ENCODE measurements at places on chromosomes 12 and 14.

DNA sequence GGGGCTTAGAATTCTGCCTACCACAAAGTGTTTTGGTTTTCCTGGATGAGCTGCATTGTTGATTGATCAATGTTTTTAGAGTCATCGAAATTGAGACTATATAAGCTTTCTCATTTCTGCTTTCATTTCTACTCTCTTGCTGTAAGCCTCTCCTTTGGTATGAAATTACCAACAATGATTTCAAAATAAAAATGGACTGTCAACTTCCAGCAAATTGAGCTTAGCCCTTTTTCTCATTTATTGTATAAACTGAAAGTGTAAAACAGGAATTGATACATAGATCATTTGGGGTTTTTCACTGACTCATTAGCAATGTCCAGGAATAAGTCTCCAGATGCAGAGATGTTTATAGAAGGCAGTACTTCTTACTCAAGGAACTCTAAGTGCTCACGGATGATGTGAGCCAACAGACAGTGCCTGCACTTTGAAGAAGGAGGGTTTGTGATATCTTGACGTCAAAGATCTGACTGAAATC is 20.0 kb upstream of the PCNX1 start:
- no peak for DNase-seq

DNA sequence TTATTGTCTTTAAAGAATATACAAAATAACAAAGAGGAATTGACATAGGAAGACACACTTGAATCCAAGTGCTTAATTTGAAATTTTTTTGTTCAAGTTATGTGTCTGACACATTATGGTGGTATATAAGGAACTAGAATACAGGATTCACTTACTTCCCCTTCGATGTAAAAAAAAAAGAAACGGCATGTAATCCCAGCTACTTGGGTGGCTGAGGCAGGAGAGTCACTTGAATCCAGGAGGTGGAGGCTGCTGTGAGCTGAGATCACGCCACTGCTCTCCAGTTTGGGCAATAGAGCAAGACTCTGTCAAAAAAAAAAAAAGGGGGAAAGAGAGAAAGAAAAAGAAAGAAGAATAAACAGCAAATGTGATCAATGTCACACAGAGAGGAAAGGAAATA is 8.9 kb downstream of the CLEC12A start:
- DNase-seq: no peak

- DNase-seq: peak; percentile 34
Observed at GRCh38 chr14:67618617-67619063, 1.1 kb upstream of the ARG2 start.

DNA sequence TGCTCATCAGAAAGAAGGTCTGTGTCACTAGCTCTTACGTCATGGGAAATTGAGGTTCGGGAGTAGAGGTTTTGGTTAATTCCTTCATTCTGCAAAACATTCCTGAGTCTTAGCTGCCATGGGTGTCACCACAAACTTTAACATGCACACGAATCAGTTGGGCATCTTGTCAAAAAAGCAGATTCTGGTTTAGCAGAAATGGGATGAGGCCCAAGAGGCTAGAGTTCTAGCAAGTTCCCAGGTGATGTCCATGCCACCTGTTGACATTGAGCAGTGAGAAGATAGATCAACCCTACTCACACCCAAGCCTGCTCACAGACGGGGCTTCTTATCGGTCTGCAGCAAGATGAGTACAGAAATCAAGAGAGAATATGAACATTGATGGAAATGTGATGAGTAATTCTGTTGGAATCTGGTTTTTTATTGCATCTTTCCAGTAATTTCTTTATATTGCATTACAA is 11.7 kb upstream of the RIN3 start:
- no peak for DNase-seq

- peak; percentile 65 for DNase-seq
Observed at GRCh38 chr12:89918172-89918846, 209.7 kb upstream of the ATP2B1 start.

- DNase-seq: no peak
Observed at GRCh38 chr14:90742252-90742651, 74.0 kb downstream of the TTC7B start.

Measured in COR-L47 (cell line).